ENCODE measurements at places on chromosomes 13 and 19.

DNA sequence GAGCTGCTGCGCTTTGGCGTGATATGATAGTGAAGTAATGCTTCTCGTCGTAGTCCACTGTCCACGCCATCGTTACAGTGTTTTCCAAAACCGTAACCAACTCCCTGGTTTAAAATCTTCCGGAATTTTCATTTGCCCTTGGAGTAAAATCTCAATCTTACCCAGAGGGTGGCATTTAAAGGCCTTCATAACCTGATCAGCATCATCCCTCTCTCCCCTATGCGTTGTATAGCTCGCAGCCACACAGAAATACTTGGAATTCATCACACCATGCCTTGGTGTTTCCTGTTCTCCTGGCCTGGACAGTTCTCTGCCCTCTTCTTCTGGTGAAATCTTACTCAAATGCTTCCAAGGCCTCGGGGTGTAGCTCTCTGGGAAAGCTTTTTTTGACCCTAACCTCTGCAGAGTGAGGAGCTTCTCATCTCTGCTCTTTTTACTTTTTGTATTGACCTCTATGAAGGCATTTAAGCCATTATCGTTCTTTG is 839 bp downstream of the MPHOSPH8 start:
- peak; percentile 43 for DNase-seq

- DNase-seq, result no peak
These were observed 19.3 kb downstream of the ZNF583 start for GRCh38 chr19:56423276-56423984.

DNA sequence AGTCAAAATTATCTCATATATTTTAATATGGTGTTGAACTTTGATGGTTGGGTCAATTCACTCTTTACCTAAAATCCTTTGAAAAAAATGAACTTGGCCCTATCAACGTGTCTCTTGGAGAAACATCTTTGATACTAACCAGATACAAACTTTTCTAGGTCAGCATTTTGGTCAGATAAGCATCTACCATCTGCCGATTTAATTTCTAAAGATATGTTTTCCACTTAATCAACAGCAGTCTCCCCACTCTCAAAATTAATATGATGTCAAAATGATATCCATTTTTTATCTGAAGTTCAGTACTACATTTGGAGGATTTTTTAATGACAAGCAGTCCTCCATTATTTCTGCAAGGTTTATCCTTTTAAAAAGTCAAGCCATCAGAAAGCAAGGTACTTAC is 288.8 kb downstream of the DIAPH3 start:
- DNase-seq, result no peak

DNA sequence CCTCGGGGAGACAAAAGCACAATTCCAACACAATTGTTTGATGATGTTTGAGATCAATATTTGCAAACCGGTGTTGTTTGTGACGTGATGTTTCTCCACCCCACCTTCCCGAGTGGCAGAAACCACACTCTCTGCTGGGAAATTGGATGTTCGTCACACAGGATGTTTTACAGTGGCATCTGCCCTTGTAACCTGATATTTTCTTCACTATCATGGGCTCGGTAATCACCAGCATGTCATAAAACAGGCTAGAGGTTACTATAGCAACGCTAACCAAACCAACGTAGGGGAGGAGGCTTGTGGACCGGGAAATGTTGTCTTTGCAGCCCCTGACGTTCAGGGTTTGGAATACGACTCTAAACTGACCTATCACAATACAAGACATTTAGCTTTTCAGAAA is 454.5 kb downstream of the IRS2 start:
- peak; percentile 85 for DNase-seq

GRCh38 chr13:85798556-85798955 is 663 bp downstream of the SLITRK6 start:
- no peak for DNase-seq

DNA sequence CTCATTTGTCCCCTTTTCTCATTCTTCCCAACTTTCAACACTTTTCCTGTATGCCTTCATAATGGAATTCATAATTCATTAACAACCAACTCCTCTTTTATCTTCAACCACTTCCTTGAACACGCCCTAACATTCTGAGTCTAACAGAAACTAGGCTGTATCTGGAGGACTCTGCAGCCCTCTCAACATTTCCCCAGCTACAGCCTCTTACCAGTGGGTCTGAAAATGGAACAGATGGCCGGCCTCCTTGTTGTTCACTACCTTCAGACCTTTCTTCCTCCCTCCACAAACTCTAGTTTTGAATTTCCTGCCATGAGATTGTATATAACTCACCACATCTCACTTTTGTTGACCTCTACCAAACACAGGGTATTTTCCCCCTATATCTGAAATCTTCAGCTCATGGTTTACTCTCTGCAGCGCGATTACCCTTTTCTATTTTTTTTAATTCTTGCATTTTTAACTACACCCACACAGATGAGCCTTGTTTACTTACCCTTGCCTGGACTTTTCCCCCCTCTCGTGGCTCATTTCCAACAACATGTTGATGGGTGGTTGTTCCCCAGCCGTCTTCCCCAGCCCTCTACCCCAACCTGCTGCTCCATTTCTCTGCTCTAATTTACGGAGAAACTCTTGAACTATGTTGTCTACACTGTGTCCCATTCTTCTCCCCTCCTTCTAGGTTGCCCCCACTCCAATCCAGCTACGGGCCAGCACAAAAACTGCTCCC is 846 bp downstream of the ZNF790 start:
- no peak for DNase-seq

- DNase-seq, result peak; percentile 5
These were observed 65.1 kb downstream of the ZNF823 start for GRCh38 chr19:11673608-11674041.

DNA sequence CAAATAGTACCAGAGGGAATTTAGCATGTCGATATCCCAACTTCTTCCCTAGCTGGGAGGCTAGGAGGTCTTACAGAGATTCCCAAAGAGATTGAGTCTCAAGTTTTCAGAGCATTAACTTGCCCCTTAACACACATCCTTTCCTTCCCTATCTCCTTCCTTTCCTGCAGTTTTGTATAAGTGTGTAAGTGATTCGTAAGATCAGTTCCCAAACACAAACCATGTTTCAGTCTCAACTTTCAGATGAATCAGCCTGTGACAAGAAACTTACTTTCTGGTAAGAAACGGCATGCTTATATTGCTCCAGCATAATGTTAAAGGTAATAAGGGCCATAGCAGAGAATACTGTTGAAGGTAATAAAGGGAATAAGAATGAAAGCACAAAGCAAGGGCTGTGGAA is 472.2 kb downstream of the LIG4 start:
- no peak for DNase-seq

GRCh38 chr13:27954406-27954851 is 14.7 kb downstream of the CDX2 start:
- no peak for DNase-seq

DNA sequence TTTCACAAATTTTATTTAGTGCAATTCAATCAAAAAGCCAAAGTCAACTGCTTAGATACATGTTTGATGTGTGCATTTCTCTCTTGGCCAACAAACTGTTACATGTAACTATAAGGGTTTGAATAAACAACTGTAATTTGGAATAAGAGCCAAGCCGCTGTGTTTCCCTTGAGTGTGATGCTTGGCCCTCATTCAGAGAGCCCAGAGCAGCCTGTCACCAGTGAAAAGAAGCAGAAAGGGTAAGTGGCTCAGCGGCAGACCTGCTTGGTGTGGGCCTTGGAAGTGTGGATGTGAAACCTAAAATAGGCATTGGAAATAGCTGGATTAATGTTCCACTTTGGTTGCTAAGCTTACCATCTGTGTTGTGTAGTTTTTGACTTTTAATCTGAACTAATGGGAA is 924.6 kb downstream of the OLFM4 start:
- no peak for DNase-seq

DNA sequence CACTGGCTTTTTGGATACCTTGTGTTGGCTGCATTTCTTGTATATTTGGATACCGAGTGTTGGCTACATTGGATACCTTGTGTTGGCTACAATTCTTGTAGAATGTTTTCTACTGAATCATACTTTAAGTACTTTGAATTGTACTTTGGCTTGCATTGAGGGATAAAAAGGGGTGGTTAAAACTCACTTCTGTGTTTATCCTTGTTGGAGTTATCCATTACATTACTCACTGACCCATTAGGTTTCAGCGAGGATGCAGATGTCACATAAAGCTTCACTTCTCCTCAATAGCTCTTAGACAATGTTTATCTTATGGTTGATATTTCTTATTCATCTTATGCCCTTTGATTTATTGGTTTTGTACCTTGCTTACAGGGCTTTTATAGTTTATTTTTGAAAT is 43.1 kb downstream of the PDS5B start:
- DNase-seq, result no peak

GRCh38 chr13:32127691-32128090 is 96.1 kb downstream of the FRY start:
- no peak for DNase-seq

DNA sequence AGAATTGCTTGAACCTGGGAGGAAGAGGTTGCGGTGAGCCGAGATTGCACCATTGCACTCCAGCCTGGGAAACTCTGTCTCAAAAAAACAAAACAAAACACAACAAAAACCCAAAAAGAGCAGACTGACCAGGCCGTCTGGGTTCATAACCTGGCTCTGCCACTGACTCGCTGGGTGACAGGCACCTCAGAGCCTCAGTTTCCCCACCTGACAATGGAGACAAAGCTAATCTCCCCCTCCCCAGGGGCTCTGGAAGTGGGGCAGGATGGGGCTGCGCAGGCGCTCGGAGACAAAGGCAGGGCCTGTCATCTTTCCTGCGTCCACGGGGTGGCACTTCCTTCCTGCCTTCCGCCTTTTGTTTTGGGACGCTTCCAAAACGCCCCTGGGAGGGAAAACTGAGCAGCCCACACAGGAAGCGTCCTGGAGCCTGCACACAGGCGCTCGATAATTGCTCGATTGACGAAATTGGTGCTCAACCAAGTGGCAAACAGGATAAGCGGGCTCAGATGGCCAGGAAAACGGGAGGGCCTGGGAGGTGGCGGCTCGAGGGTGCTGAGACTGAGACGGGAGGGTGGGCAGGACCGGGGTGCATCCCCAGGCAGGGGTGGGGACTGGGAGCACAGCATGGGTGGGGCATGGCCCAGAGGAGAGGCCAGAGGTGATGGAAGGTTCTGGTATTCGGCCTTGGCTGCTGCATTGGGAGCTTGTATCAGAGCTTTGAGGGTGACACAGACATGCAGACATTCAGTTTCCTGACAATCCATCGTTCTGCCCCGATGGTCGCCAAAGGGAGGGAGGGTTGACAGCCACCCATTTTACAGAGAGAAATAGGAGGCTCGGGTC is 17.8 kb downstream of the SPC24 start:
- DNase-seq, result peak; percentile 93

DNA sequence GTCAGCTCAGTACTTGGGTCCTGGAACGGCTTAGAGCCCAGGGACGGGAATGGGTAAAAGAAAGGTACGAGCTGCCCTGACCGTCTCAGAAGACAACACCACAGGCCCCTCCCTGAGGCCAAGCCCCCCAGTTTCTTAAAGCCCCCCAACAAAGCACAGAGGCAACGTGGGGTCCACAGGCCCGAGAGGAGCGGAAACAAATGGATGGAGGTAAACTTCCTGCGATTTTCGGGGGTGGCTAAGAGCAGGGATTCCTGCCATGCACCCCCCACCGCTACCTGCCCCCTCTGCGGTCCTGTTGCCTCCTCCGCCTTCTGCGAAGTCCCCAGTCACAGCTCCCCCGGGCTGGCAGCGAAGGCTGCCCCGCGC is 48.2 kb downstream of the PTPRS start:
- DNase-seq, result no peak

DNA sequence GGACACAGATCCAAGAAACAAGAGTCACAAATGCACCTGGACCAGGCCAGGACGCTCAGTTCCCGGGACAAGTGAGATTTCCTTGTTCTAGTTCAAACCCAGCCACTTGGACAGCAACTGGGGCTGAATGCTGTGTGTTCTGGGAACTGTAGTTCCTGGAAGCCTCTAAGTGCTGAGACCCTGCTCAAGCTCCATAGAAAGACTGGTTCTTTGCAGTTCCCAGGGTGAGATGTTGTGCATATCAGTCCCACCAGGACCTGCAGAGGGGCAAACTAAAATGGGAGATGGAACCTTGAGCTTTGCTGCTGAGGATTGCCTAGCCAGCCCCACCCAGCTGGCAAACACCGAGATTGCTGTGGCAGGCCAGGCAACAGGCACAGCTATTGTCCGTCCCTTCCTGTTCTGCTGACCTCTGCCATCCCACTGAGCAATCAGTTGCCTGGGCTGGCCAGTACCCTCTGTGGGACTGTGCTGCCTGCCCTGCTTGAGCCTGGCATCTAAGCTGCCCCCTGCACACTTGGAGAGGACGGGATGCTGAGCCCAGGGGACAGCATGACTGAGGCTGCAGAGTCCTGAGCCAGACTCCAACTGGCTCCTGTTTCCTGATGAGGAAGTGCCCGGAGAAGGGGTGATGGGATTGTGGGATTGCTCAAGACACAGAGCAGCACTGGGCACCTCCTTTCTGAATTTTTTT is 1.4 kb upstream of the GIPC1 start:
- DNase-seq, result no peak

DNA sequence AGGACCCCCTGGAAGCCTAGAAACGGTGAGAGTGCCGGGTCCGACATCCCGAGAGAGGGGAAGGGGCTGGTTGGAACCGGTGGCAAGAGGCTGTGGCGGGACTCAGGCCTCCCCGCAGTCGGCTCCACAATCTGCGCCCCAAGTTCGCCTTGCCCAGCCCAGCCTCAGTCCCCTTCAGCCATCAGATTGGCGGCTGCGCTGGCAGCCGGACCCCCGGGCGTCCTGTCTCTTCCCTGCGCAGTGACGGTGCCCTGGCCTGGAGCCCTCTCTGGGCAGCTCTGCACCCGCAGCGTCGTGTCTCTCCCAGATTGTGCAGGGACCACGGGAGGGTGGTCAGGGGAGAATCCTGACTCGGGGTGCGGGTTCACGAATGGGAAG is 315 bp downstream of the ZNF492 start:
- DNase-seq, result no peak

GRCh38 chr19:43760941-43761340 is 6.2 kb upstream of the SMG9 start:
- no peak for DNase-seq

GRCh38 chr19:1456121-1456900 is 6.4 kb downstream of the APC2 start:
- DNase-seq, result no peak

DNA sequence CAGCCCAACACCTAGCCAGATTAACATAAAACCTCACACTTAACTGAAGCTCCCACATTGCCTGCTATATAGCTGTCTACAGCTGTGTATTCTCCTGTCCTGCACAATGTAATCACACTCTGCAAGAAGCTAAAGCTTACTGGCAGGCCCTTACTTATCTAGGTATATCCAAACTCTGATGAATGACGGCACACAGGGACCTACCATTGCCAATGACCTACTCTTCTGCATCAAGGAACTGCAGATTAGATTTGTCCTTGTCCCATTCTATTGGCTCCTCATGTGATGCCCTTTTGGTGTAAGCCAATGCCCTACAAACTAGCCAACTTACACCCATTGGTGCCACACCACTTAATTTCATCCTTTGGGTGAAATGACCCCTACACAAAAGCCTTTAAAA is 26.4 kb downstream of the ZNF45 start:
- no peak for DNase-seq

- no peak for DNase-seq
These were observed 3.8 kb upstream of the ACTL9 start for GRCh38 chr19:8702350-8702749.
